Dorsolateral prefrontal cortex (tissue), 122 donors: ENCODE measurements at places on chromosomes 5 and 9.

DNA sequence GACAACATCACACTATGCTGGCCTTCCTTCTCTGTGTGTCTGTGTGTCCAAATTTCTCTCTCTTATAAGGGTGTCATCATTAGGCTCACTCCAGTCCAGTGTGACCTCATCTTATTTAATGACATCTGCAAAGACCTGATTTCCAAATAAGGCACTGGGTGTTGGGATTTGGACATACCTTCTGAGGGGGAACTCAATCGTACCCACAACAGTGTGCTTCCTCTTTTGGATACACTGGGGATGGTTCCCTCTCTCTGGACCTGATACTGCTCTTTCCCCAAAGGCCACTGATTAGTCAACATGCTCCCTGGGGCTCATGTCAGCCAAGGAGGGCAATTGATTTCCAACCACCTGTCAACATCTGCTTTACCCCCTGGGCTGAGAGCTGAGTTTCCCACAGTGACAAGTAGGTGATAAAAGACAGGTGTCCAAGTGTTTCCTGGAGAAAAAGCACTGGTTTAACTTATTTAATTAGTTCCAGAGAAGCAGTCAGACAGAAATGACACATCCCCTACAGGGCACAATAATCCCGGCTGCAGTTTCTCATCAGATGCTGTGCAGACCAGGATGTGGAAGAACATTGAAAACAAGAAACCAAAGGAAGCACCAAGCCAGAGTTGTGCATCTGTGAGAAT is 17.8 kb upstream of the CEP72 start:
- no peak for DNase-seq

GRCh38 chr5:150271923-150272322 is 17.6 kb downstream of the CAMK2A start:
- DNase-seq = no peak

DNA sequence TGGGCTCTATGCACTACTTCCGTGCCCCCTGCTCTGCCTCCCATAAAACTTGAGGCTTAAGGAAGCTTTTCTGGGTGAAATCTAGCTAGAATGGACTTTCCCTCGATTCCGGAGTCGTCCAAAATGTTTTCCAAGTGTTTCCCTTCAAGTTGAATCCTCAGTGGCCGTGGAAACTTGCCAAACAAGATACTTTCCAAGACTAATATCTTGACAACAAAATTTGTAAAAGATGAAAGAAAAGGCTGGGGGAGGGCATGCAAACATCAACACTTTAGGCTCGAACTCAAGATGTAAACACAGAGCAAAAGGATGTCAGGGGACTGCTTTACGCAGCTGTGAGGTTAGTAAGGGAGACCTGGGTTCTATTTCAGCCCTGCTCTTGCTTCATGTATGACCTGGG is 482.8 kb upstream of the KLF4 start:
- no peak for DNase-seq

DNA sequence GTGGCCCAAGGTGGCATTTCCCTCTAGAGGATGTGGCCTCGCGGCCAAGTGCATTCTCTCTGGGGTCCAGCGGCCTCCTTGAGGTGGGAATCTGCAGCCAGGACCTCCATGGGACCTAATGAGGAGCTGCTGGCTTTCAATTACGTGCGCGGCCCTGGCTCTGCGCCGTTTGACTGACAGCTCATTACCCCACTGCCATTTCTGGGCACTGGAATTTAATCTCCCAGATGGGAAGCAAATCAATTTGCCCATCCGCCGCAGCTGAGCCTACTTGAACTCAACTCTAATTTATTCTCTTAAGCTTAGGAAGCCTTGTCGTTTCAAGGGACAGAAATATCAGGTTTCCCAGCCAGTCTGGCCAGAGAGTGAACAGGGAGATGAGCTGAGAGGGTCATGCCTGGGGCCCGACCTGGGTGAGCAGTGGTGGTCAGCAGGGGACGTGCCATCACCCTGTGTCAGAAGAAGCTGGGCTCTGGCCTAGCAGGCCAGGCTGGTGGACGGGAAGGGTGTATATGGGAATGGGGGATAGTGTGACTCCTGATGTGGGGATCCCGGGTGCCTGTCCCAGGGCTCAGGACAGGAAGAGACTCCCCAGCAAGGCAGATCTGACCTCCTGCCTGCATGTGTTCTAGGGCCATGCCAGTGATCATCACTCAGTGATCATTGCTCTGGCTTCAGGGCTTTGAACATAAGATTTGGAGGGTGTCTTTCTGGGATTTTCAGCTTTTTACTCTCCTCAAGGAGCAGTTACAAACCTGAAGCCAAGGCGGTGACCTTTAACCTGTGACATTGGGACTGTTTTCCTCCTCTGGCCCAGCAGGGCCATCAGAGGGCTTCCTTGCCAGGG is 69.7 kb downstream of the MACROH2A1 start:
- DNase-seq = no peak

- DNase-seq = no peak
Measured at GRCh38 chr9:89493671-89494070, 4.2 kb downstream of the SEMA4D start.

DNA sequence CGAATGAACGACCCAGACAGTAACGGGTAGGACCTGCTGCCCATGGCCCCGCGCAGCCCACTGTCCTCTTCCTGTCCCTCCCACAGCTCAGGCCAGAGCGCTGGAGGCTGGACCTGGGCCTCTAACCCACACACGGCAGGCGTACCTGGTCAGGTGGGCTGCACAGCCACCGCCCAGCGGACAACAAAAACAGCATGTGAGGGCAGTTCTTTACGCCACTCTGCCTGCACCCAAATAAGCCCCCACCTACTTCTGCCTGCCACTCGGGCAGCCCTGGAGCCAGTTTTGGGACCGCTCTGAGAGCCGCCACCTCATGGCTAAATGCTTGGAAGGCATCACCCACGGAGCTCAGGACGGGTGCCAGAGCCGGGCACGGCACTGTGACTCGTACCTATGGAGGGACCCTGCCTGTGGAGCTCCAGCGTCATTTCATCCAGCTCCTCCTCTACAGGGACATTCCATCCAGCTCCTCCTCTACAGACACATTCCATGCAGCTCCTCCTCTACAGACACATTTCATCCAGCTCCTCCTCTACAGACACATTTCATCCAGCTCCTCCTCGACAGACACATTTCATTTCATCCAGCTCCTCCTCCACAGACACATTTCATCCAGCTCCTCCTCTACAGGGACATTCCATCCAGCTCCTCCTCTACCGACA is 18.9 kb downstream of the CLPTM1L start:
- DNase-seq = no peak

- no peak for DNase-seq
Measured at GRCh38 chr5:65418661-65419060, 63.1 kb downstream of the ADAMTS6 start.
